ENCODE measurements at places on chromosomes 2 and 18.
A peak's percentile ranks its signal among the peaks of the same experiment; 100 is the strongest.

- DNase-seq = no peak
Measured at GRCh38 chr18:53735526-53735925, 488.9 kb downstream of the MBD2 start.

DNA sequence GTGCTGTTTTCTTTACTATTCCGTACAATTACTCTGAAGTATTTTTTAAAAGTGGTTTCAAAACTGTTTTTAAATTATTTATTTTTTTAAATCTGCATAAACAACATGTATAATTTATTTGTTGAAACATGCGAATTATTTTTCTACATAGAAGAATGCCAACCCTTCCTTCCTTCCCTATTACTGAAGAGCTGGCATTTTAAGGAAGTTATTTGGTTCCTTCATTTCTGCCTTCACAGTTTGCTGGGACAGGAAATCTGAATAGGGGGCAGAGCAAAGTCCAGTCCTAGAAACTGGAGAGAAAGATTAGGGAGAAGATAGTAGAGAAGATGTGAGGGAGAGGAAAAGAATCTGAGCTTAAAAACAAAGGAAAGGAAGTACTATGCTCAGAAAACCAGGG, 146.7 kb upstream of the ACVR2A start:
- DNase-seq = no peak

GRCh38 chr18:13260935-13261640, 42.5 kb downstream of the LDLRAD4 start:
- no peak for DNase-seq

GRCh38 chr2:26639685-26640243, 1.4 kb downstream of the CIB4 start:
- DNase-seq = no peak

DNA sequence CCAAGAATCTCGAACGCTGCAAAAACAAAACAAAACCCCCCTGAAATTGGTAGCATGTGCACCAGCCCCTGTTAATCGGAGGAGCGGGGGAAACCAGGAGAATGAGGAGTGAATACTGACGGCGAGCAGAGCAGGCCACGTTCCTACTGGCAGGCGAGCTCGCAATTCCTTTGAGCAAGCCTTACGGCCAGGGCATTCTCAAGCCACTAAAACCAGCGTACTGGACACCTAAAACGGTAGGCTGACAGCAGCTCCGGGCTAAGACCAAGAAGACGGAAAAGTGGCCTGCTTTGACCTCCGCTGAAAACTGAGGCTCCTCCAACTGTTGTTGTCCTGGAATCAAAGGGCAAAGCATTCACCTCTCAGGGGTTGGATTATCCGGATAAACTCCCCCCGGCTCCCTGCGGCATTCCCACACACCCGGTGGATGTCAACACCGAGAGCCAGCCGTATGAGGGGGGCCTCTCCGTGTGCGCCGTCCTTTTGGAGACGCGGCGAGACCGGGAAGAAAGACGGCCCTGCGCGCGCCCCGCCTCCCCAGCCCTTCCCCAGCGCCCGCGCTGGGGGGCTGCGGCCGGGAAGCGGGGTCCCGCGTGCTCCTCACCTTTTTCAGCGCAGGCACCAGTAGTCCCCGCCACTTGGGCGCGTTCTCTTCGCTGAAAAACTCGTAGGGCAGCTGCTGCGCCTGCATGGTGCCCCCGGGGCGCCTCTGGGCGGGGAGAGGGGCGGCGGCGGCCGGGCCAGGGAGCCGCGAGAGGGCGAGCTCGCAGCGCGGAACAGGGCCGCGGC, 925 bp downstream of the SOS1 start:
- DNase-seq = peak; percentile 55

- DNase-seq = no peak
Measured at GRCh38 chr2:240593703-240594451, 7.3 kb downstream of the CAPN10 start.

DNA sequence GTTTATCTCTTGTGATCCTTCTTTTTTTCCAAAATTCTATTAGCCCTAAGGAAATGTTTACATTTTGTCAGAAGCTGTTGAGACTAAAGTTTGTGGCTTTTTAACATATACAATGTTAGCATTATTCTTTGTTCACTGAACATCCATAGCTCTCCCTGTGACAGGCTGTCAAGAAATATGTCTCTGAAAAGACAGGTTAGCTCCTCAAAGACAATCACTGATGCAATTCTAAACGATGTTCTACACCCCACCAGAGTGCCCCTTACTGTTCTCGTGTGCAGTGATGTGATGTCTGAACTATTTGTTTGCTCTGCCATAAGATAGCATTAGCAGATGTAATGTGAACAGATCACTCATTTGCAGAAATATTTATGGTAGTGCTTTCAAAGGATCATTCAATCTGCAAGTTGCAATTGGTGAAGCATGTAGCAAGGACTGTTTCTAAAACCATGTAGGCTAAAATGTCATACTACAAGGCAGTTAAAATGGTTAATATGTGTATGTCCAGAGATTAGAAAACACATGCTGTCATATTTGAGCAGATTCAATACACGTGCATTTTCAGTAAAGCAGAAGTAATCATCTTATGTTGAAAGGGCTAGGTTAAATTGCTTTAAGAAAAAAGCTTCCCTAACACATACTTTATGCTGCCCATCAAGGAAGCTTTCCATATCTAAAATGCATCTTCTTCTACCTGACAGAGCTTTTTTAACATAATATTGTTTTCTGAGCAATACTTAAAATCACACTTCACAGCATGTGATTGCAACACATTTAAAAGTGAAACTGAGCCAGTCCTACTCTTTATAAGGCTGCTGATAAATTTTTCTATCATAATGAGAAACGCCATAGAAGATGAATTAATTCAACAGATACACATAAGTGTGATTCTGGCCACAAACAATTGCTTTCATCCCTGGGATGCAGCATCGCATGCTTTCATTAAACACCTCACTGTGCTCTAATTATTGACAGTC, 285.7 kb upstream of the UBE2E3 start:
- no peak for DNase-seq

Data from activated T-helper 1 cell treated with Interleukin-2 at 50 U/mL for 16 hours (primary cell).